IPS DF 6.9 (cell line): ENCODE measurements at places on chromosomes 6 and 20.

- DNase-seq = no peak
Observed at GRCh38 chr6:123901436-123901835, 97.8 kb downstream of the NKAIN2 start.

DNA sequence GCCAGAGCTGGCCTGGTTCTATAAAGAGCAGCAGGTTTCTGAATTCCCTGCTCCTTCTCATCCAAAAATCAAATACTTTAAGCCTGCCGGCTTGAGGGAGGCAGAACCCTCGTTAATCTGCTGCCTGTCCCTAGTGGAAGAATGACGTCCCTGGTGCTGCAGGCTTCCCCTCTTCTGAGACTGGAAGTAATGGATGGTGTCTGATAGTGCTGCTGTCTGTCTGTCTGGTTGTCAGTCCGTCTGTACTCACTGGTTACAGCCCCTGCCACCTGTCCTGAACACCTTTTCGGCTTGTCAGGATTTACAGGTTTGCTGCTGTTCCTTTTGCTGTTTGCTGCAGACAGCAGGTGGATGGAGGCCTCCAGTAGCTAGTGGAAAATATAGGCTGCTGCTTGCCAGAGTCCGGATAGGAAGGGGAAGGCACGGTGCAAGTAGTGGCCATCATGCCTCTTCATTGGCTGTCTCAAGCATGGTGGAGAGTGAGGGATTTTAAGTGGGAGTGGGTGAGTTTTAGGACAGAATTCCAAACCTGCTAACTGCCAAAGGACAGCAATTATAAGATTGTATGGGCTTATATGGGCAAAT lies 2.5 kb downstream of the RIMS1 start:
- DNase-seq = no peak

DNA sequence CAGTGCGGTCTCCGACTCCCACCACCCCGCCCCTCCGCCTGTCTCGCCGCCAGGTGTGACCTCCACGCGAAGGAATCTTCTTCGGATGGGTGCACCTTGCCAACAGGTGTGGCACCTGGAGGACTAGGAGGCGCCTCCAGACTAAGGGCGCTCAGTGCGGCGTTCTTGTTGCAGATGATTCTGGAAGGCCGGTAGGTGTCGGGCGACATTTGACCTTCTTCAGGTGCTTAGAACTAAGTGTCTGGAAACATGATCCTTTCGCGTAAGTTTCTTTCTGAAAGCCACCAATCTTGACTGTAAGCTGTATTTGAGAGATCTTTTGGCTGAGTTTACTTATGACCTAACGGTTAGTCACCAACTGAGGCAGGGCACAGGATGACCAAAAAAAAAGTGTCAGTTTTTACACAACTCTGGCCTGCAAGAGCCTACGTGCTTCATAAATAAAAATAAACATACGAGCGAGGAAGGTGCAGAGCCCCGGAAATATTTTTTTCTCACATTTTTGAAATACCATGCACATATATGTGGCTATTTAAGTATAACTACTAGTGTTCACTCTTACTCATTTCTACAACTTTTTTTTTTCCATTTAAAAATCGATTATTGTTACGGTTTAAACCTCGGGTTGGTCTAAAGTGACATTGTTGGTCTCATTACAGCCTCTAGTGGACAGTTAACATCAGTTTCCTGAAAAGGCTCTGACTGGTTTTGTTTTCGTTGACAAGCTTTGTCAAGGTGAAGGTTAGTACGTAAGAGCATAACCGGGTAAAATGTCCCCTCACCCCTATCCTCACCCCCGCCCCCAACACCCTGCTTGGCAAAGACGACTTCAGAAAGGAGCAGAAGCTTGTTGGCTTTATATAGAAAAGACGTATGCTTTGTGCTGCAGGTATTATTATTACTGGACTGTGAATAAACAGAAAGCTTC lies 1.6 kb upstream of the ATXN1 start:
- no peak for DNase-seq

GRCh38 chr20:63856098-63856511 lies 5.2 kb upstream of the ABHD16B start:
- no peak for DNase-seq

- DNase-seq = no peak
Observed at GRCh38 chr20:50260479-50261221, 70.0 kb downstream of the CEBPB start.

DNA sequence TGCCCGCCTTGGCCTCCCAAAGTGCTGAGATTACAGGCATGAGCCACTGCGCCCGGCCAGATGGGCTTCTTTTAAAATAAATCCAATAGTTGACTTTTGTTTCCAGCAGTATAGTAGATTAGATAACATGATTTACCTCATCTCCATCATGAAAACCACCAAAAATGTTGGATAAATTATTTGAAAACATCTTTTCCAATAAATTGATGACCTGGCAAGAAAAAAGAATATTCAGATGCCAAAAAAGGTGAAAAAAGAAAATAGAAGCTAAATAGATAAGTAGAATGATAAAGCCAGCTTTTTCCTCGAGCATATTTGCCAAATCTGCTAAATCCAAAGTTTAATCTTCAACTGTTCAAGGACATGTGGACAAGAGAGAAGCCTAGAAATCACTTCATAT lies 109.2 kb downstream of the PHF3 start:
- DNase-seq = no peak

DNA sequence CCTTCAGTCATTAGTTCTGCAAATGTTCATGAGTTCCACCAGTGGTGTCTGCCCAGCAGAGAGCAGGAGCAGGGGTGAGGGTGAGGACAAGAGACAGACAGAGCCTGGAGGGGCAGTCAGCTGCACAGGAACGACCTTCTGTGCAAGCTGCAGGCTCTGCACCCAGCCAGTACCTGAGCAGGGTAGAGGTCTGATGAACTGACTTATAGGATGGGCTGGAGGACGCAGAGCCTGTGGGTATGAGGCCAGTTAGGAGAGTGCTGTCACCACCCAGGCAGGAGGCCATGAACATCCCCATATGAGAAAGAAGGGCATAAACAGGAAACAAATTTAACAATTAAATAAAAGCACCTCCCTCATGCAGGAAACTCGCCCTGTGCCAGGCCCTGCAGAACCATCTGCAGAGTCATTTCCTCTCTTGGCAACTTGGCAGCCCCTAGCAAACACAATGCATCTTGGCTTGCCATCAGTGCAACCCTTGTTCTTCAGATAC lies 17.9 kb downstream of the C6orf15 start:
- DNase-seq = no peak

DNA sequence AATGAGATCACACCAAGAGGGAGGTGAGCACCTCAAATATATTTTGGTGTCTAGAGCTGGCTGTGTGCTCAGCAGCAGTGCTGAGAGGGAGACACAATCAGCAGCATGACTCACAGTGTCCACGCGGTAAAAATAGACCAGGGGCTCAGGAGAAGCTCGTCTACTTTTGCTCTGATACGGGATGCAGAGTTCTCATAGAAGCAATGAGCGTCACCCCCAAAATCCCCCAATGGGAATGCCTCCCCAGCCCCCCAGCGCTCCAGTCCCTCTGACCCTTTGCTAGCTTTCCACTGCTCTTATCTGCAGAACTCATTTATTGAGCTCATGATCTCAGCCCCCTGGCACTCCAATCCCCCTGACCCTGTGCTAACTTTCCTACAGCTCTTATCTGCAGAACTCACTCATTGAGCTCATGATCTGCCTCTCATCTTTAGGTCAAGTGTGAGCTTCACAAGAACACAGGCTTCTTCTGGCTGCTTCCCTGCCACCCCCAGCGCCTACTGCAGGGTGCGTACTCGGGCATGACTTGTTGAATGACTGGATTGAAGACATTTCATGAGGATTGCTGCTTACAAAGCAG lies 34.0 kb downstream of the SYNDIG1 start:
- no peak for DNase-seq

DNA sequence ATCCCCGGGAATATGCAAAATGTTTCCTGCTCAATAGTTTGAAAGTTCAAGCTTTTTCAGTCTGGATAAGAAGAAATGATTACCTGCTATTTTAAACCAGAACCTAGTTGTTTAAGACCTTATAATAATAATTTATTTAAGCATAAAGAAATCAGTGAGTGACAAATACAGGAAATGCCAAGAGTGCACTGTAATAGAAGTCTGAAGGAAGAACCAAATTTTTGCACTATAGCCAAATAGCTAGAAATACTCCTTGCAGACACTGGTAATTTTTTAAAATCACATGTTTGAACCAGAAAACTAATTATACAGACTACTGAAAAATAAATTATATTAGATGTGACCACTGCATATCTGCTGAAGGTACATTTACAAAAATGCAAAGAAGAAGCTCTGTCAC lies 93.2 kb downstream of the MMS22L start:
- no peak for DNase-seq

GRCh38 chr6:47276377-47276776 lies 33.3 kb downstream of the TNFRSF21 start:
- no peak for DNase-seq

GRCh38 chr6:38391206-38391605 lies 248.5 kb downstream of the BTBD9 start:
- no peak for DNase-seq

DNA sequence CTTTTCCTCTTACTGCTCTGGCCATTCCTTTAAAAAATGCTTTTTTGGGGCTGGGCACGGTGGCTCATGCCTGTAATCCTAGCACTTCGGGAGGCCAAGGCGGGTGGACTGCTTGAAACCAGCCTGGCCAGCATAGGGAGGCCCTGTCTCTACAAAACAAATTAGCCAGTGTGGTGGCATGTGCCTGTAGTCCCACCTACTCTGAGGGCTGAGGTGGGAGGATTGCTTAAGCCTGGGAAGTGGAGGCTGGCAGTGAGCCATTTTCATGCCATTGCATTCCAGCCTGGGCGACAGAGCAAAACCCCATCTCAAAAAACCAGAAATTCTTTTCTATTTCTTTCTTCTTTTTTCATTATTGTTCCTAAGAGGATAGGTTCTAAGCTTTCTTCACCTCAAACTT lies 36.9 kb upstream of the RNF144B start:
- no peak for DNase-seq

DNA sequence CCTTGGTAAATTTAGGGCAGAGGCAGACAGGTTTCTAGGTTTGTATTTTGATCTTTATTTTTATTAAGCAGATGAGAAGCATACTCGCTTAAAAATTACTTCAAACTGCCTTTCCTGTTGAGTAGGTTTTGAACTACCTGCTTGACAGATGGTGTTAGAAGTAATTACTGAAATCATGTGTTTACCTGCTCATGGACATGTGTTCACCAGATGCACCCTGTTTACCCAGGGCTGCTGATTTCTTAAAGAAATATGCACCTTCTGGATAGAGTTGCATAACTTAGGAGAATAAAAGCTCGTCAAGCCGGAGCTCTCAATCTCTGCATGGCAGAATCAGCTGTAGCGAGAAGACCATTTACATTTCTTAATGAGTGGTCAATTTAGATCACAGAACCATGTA lies 165.1 kb downstream of the CDKAL1 start:
- DNase-seq = no peak

GRCh38 chr6:131937703-131938631 lies 13.2 kb downstream of the CCN2 start:
- DNase-seq = no peak

DNA sequence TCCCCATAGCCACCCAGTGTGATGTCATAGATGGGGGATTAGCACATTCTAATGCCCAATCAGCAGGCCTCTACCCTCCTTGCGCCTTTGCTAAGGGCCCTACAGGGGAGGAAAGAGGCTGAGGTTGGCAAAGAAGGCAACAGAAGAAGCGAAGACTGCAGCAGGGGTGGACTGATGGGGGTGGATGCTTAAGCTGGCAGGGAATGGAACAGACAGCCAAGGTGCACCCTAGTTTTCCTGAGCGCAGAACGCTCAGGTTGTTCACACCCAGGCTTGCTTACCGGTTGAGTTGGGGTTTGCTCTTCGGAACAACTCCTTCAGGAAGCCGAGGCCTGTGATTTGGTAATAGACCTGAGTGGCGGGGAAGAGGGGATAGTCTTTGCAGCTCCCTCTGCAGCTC lies 12.7 kb downstream of the MRPS18A start:
- DNase-seq = no peak

DNA sequence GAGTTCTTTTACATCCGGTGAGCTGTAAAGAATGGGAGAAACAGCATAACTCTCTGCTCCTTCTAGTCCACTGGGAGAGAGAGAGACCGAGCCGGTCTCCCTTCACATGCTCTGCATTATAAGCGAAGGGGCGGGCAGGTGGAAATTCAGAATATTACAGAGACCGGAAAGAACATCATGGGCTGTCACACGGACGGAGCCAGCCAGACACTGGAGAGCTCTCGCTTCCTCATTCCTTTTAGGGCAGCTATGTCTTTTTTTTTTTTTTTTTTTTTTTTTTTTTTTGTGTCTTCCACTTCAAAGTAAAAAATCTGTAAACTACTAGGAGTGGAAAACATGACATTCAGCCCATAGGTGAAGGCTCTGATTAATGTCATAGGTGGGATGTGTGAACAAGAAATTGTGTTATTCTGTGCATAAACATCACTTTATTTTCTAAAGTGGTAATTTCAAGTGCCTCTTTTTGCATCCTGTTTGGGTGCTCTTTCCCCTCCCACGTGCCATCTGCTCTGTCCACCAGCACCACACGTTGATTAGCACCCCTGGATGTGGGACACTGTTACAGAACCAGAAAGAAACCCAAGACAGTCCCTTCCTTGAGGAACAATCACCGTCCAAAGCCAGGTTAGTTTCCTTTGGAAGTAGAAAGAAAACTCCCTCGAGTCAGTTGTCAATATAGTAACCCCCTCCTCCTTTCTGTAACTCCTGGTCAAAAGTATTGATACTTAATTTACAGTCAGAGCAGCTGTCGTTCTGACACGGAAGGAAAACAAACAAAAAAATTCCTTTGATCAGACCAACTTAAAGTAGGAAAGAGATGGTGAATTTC lies at the start of gene TAGAP:
TAGAP (minus strand) TSS at position 93 of the 829 bp plus-strand sequence. CDS start 845 bp downstream, outside the sequence.
- no peak for DNase-seq

- DNase-seq = no peak
Observed at GRCh38 chr6:26195924-26196845, 109.0 kb downstream of the HFE start.

GRCh38 chr6:33273129-33273923 lies 1.5 kb downstream of the RPS18 start:
- no peak for DNase-seq

GRCh38 chr6:106637717-106638341 lies 8.5 kb downstream of the QRSL1 start:
- no peak for DNase-seq

DNA sequence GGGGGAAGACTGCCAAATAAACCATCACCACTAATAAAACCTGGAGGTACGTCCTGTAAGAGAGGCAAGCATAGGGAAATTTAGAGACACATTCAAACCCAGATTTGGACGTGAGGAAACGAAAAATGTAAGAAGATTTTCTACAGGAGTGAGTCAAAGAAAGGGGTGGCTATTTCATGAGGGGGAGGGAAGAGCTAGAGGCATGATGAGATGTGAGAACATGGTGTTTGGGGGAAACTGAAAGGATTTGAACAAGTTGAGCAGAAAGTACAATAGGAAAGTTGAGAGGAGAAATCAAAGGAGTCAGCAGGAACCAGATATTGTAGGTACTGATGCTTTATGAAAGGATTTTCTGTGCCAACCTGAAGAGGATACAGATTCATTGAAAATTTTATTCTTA lies 179.1 kb upstream of the HS3ST5 start:
- no peak for DNase-seq
